Activated CD8-positive, alpha-beta T cell treated with anti-CD3 and anti-CD28 coated beads for 36 hours (primary cell): ENCODE measurements at places on chromosomes 5 and 9. TPM values are rescaled to one million over a fixed set of nuclear protein-coding genes. Genes with fewer than 3 reads are reported as not detected.

Gene CARD6
- total RNA-seq, result 1.2 TPM

Gene GPR151
- not detected for total RNA-seq

Gene ALDOB
- total RNA-seq, result not detected

Gene HMMR
- 94.2 TPM for total RNA-seq

Gene ZDHHC11B
- total RNA-seq, result 0.59 TPM

Gene PCDHGA2
- total RNA-seq, result not detected

GRCh38 chr9:130672466-130672865 lies 8.1 kb downstream of the PRDM12 start:
- DNase-seq, result no peak

DNA sequence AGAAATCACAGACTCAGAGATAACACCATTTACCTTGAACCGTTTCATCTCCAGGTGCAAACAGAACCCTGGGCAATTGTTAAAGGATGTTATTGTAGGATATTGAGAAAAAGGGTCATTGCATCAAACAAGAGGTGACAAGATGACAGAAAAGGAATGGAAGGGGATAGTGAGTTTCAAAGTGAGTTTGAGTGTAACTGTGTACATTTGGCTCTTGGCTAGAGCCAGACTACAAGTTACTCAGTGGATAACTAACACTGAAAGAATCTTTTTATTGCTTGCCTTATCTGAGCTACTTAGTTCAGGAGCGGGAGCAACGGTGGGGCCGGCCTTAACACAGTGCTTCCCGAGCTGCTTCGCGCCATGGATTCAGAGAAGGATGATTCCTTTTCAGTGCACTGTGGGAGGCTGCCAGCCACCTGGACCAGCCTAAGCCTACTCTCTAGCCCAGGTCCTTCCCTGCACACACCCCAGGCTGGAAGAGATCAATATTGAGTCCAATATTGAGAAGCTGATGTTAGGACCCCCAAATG lies 193.4 kb downstream of the ATPSCKMT start:
- DNase-seq, result no peak

DNA sequence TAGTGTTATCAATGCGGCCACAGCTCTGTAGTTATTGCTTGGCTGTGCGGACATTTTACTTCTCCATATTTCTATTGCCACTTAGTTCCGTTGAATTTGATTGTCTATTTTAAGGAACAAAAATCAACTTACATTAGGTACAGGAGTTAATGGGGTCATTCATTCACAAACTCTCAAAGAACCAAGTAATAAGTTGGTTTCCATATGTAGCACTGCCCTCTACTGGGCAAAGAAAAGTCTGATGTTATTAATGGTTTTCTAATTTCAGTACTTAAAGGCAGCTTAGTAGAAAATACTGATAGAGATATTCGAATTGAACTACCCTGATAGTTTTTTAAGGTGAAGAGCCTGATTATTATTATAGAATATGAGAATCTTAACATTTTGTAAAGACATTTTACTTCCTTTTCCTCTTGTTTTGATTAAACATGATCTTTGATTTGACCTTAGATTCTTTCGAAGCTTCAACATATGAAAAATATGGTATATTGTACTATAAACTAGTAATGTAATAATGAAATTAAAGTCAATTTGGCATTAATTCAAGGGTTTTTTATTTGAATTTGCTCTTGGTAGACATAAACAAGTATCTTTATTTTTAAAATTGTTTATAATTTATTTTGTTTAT lies 119.5 kb upstream of the CTNND2 start:
- peak; percentile 3 for DNase-seq

DNA sequence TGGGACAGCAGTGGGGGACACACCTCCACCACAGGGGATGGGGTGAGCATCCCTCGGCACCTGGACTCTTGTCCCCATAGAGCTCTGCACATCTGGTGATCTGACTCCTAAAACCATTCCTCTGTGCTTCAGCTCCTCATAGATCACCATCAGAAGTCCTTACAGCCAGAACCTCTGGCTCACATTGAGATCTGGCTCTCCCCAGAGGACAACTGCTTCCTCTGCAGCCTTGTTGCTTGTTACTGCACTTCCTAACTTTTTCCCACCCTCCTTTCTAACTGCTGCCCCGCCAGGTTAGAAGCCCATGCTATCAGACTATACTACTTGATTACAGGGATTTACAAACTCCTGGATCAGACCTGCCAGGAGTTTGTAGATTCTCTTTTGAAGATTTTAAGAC lies 64.5 kb downstream of the ARSB start:
- no peak for DNase-seq

DNA sequence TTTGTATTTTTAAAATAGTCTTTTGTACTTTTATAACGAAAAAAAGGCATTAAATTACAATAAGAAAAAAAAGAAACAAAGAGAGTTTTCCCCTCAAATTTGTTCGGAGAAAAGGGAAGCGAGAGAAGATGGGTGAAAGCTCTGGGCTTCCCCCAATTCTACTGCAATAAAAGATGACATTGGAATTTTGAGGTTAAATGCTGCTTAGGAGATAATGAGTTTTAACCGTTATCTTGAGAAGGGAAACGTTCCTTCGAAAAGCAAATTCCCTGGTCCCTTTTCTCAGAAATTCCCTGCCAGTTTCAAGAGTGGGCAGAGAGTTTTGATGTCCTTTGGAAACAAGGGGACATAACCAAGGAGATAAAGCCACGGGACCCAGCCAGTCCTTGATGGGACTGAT lies 18.4 kb upstream of the ERGIC1 start:
- DNase-seq, result no peak

DNA sequence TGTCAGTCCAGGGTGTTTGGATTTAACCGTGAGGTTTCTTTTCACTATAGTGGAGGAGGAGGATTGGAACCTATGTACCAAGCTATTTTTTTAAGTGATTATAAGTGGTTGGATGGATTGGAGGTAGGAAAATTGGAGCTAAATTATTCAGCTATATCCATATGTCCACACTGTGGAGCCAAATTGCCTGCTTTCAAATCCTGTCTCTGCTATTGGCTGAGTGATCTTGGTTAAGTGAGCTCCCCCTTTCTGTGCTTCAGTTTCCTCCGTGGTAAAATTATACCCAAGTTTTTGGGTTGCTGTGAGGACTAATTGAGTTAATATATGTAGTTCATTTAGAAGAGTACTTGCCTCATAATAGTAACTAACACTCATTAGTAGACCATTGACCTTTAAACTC lies 2.5 kb downstream of the CENPP start:
- DNase-seq, result peak; percentile 2

- no peak for DNase-seq
Measured at GRCh38 chr5:6492934-6493333, 44.3 kb downstream of the UBE2QL1 start.

DNA sequence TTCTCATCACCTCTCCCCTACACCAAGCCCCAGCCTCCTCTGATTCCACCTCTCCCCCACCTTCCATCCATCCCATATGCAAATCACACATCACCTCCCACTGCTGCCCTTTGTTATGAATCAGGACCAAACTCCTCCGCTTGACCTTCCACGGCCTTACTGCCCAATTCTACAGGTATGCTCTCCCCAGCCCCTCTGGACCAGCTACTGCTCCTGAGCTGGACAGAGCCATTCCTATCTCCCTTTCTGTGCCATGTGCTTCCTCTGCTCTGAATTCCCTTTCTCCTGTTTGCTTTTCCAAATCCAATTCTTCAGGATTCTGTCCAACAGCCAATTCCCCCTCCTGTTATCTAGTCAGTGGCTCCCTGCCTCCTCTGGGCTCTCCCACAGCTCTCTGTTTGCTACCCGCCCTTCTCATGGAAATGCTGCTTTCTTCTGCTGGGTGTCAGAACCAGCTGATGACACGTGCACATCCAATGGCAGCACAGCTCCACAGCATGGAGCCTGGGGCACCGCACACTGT lies 8.3 kb downstream of the FABP6 start:
- DNase-seq, result no peak

DNA sequence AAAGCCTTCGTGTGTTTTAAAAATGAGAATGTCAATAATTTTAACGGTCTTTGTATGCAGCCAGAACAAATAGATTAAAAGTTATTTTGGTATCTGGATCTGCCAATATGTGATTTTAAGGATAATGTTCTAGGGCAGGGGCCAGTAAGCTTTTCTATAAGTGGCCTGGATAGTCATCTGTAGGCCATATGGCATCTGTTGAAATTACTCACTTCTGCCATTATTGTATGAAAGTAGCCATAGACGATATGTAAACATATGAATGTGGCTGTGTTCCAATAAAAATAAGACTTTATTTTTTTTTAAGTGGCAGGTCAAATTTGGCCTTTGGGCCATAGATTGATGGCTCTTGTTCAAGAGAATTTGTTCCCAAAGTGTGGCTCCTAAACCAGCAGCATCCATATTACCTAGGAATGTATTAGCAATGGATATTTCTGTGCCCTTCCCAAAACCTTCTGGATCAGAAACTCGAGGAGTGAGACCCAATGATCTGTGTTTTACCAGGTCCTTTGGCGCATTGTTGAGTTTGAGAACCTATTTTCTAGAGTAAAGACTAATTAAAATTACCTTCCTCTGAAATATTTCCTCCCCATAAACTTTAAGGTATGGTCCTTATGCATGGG lies 55.9 kb downstream of the C6 start:
- DNase-seq, result no peak

GRCh38 chr9:71303351-71303750 lies 181.9 kb upstream of the TRPM3 start:
- DNase-seq, result no peak

GRCh38 chr5:151257731-151258181 lies 4.8 kb downstream of the GM2A start:
- no peak for DNase-seq

DNA sequence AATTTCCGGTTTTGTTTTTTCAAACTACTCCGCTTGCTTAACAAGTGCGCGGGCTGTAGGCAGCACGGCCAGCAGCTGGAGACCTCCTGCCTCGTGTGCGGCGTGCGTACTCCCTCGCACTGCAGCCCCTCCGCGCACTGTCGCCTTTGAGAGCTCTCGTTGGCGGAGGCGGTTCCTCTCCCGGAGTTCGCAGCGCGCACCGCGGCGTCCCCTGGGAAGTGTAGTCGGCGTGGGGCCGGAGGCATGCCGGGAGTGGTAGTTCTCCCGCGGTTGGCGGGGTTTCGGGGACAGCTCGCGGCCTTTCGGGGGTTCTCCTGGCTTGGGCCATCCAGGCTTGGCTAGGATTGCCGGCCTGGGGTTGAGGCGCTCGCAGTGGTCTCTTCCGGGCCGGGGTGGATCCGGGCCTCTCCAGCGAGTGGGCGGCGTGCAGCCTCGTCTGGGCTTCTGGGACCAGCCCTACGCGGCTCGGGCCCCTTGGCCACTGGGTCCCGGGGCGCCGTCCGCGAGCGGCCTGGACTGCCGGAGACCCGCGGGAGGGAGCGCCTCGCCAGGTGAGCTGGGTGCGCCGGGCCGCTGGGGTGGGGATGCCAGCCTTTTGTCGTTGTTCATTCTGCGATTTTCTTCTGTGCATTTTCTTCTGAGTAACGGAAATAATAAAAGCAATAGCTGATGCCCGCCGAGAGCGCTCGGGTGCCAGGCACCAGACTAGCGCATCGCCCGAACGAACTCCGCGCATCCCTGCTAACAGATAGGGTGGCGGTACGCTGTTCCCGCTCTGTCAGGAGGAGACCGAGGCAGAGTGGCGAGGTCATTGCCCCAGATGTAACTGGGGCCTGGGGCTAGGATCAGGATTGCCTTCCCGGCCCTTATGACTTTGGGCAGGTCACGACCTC lies at the start of gene ZNF354C:
Gene ZNF354C, plus strand, starts transcription at position 258 of the 893 bp plus-strand sequence. CDS start 1,696 bp downstream, outside the sequence.
- peak; percentile 94 for DNase-seq

GRCh38 chr5:175052351-175052750 lies 328.0 kb downstream of the MSX2 start:
- no peak for DNase-seq
